ENCODE measurements at places on chromosomes 5 and 9.

DNA sequence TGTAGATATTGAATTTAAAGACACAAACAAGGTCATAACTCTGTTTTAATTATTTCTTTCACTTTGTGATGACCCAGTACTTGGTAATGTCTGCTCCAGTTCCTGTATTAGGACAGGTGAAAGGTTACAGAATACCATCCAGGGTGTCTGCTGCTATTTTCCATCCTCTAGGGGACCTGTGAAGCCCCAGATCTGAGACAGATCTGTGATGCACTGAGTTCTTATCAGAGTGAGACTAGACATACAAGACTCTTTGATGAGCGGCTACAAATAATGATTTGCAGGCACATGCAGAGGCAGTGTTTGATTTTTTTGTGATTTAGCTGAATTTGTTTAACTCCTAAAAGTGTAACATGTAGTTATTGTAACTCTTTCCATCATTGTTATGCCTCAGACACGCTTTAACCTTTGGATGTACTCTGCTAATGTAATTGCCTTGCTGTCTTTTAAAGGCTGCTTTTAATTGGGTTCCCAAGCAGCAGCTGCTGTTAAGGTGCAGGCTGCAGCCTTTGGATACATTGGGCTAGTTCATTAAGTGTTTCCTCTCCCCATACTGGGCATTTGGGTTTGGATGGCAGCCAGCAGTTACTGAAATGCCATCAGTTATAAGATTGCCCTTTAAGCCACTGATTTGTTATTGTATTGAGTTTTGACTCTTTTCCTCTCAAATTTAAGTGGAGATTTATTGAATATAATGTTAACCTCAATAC is 63.3 kb downstream of the RASGRF2 start:
- DNase-seq = no peak

GRCh38 chr5:132675936-132676689 is 2.3 kb downstream of the IL4 start:
- no peak for DNase-seq

DNA sequence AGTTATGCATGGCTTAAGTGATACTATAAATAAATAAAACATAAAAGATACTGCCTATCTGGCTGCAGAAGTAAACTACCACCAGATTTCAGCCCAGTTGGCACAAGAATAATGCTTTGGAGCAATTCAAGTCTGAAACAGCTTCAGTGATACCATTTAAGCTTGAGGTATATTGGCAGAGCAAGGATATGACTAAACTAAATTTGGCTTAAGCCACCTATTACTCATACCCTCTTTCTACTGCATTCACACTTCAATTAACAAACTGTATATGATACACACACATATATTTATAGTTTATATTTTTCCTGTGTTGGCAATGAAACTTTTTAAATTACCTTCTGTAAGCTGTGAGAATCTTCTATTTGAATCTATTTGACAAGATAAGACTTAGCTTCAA is 431.9 kb downstream of the ANXA1 start:
- DNase-seq = no peak

- DNase-seq = peak; percentile 13
Measured at GRCh38 chr5:66864240-66864884, 268.2 kb downstream of the MAST4 start.

DNA sequence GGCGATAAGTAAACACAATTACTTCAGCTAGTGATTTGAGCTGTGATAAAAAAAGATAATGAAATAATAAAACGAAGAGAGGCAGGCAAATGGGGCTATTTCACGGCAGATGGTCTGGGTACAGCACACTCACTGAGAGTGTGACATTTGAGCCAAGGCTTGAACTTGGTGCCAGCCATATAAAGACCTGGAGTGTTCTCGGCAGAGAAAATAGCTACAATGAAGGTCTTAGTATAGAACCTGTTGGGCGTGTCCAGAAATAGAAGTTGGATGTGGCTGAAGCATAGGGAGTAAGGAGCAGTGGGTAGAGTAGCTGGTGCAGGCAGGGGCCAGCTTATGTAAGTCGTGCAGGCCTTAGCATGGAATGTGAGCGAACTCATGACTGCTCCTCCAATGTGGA is 660.3 kb upstream of the WWC1 start:
- DNase-seq = no peak

DNA sequence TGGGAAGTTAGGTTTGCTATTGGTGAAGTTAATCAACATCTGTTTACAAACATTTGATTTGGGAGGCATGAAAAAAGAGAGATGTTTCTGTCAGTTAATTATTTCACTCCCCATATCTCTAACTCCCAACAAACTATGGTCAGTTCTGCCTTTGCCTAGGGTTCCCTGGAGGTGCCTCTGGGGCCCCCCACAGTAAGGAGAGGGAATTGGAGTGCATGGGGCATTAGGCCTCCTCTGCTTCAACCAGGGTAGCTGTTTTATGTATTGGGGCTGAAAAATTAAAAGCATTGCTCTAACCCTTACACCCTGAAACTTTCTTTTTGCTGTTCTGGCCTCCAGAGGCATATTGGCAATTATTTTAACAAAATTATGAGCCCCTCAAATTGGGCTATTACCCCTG is 32.3 kb downstream of the RUSC2 start:
- DNase-seq = no peak

DNA sequence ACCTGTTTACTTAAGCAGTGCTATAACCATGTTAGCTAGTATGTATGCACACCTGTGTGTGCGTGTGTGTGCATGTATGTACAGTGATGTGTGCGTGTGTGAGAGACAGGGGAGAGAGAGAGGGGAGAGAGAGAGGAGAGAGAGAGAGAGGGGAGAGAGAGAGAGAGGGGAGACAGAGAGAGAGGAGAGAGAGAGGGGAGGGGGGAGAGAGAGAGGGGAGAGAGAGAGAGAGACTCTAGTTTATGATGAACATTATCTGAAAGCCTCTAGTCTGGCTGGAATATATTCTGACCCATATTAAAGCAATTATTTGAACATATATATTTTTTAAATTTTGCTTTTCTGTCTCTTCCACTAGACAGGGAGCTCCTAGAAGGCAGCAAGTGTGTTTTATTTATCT is 117.5 kb upstream of the CPEB4 start:
- DNase-seq = no peak

- no peak for DNase-seq
Measured at GRCh38 chr9:81266086-81266485, 423.3 kb downstream of the TLE1 start.

DNA sequence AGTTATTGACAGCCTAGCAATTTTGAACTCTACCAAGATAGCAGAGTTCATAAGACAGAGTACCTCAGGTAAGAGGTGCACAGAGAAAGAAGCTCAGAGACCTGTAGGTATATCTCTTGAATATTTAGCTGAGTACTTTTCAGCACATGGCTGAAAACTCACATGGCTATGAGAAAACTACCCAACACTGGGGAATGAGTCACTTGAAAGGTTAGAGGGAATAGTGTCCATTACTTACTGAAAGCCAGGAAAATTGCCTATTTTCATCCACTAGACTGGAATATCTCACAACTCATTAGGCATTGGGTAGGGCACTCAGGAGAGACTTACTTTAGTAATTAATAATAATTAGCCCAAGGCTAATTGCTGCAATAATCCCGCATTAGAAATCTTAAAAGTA is 8.3 kb downstream of the TSLP start:
- no peak for DNase-seq

GRCh38 chr5:122007546-122007945 is 45.8 kb downstream of the SRFBP1 start:
- DNase-seq = no peak

DNA sequence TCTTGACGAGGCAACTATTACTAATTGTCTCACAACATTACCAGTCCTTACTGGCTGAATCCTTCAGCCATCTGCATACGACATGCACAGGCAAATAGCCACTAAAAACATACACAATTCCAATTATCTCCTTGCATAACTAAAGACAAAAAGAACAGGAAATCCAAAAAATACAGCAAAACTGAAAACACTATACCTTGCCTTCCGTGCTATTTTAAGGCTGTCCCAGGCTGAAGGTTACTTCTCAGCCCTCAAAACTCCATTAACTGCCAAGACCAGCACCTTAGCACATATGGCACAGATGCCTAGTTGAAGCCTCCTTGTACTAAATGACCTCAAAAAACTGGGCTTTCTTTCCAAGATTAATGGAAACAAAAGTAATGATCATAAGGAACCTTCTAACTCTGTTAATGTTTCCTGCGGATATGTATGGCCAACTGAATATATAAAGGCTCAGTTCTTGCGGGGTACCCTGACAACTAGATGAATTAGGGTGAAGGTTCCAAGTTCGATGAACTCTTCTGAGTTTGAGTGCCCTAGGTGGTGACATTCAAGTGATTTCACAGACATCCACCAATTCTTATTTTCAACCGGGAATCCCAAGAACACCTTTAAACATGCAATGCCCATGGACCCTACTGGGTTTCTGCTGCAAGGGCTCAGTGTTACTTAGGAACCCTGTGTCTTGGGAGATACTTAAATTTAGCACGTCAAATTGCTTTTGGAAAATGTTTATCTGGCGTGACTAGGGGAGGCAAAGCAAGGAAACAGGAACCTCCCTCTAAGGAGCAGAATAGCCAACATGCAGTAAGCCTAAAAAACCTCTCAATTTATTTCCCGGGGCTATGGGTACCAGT is 455.3 kb downstream of the RAB3C start:
- DNase-seq = no peak

- DNase-seq = no peak
Measured at GRCh38 chr5:141783947-141784296, 94.3 kb downstream of the PCDH1 start.

DNA sequence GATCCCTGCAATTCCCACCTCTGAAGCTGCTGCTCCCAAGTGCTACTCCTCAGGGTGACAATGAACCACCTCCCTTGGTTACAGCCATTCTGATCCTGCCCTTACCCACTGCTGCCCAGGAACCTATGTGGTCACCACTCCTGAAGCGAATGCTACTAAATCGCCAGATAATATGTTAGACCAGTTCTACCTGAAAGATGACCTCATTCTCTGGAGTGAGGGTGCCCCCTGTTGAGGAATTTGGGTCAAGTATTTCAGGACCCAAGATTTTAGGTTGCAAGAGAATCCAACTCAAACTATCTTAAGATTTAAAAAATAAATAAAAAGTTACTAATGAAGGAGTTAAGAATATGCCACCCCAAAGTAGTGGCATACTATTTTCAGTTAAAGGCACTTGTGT is 5.8 kb upstream of the SNAPC3 start:
- DNase-seq = peak; percentile 49

- DNase-seq = no peak
Measured at GRCh38 chr9:105670775-105671174, 8.5 kb downstream of the TAL2 start.

DNA sequence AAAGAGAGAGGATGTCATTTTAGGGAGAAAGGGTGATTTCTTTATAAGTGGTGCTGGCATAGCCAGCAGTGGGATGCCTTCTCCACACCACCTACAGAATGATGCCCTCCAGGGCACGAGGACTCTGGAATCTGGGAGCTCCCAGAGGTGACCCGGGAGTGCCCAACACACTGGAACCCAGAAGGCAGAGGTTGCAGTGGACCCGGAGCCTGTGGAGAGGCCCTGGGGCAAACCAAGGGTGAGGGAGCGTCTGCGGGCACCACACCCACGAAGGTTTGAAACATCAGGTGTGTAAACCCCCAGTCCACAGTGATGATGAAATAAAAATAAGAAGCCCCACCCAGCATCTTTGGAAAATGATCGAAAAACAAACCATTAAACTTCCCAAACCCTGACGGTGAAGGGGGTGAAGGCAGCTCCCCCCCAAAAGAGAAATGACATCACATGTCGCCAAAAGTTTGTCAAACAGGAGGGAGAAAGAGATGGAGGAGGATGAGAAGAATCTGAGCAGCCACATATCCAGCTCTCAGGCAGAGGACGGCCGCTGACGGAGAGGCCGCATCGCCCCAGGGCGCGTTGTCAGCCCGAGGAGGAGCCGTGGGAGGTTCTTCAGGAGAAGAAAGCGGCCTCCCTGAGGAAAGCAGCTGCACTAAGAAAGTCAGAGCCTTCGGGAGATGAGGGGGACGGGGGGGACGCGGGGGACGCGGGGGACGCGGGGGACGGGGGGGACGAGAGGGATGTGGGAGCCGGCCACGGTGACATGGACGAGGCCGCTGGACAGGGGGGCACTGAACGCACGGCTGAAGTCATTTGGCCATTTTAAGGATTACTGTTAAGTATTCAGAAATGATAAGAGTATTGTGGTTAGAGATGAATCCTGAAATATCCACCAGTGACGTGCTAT is 43.1 kb upstream of the NSMF start:
- DNase-seq = no peak

- DNase-seq = no peak
Measured at GRCh38 chr5:78429332-78429980, 69.0 kb downstream of the SCAMP1 start.

GRCh38 chr9:77965445-77966123 is 66.0 kb downstream of the GNAQ start:
- no peak for DNase-seq

DNA sequence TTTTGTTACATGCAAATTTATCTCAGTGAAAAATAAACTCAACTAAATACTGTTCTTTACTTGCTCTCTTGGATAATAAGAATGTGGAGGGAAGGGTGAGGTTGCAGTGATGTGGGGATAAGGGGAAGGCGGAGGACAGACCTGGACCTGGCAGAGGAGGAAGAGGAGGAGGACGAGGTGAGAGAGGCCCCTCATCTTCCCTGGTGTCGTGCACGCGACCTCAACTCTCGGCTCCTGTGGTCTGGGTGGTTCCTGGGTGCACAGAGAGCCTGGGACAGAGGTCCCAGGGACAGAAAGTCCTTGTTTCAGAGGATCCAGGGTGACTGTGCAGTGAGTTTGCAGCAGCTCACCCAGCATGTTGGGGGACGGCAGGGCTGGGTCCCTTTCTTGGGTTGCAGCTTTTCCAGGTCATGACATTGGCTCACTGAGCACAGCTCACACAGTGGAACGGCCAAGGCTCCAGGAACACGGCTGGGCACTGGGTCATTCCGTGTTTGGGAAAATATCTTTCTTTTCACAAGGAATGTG is 37.7 kb upstream of the LPCAT1 start:
- no peak for DNase-seq

DNA sequence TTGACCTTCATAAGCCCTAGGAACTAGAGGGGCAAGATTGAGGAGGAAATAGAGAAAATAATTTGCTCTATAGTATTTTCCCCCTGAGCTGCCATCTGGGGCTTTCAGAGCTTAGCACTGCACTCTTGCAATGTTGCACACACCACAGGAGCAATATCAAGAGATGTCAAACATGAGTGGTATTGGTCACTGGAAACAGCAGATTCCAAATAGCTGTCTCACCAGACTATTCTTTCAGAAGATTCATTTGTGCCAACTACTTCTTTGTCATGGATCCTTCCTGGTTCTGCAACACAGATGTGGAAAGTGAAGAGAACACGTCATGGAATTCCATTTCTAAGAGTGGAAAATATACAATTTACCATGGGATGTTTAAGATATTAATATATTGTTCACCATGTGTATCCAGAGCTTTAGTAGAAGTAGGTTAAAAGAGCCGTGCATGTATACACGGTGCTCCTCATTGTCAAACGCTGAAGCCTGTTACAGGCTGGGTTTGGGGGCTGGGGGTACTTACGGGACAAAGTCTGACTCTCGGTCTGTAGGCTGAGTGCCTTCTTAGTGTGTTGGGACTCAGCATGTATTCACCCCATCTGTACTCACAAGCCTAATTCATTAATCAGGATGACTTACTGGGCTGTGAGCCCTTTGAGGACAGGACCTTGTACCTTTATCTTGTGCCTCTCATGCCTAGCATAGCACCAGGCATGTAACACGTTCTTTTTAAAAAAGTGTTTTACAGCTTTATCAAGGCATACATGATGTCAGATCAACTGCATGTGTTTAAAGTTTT is 31.4 kb upstream of the GDNF start:
- DNase-seq = no peak
